ENCODE measurements at places on chromosomes 2 and 18.

- H3K27me3 ChIP-seq = no peaks in the 10 kb centered on the region
- no peaks in the 10 kb centered on the region for H3K4me1 ChIP-seq
- peaks cover 12% of the 10 kb centered on the region for H3K36me3 ChIP-seq
- H3K4me3 ChIP-seq = no peak overlapping the region
- H3K27ac ChIP-seq = no peak overlapping the region
These were observed 11.6 kb downstream of the ADCY3 start for GRCh38 chr2:24908461-24908901.

DNA sequence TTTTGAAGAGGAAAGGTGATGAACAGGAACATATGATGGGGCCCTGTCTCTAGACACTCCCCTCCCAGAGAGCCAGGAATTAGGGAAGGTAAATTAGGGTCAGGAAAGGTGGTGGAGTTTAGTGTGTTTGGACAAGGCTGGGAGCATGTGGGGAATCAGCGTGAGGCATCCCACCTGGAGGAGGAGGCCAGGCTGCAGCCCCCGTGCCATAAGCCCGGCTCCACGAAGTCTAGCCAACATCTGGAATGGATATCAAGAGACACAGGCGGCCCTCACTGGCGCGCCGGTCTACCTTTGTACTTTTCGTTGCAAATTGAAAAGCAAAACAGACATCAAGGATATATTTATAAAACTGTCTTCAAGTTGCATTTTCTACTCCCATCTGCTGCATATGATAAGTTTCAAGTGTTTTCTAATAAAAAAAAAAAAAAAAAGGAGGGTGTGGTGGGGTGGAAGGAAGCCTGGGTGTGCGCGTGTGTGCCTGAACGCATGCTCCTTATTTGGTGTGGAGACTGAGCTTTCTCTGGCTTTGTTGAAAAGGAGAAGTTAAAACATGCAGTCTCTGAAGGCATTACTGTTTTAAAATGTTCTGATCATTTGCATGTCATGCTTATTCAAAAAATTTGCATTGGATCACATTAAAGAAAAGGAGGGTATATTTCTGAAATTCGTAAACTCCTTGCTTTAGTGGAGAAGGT is 546.7 kb upstream of the ID2 start:
- peaks cover 2% of the 10 kb centered on the region for H3K4me1 ChIP-seq
- DNase-seq = no peak
- no peak overlapping the region for H3K4me3 ChIP-seq
- H3K36me3 ChIP-seq = no peaks in the 10 kb centered on the region

DNA sequence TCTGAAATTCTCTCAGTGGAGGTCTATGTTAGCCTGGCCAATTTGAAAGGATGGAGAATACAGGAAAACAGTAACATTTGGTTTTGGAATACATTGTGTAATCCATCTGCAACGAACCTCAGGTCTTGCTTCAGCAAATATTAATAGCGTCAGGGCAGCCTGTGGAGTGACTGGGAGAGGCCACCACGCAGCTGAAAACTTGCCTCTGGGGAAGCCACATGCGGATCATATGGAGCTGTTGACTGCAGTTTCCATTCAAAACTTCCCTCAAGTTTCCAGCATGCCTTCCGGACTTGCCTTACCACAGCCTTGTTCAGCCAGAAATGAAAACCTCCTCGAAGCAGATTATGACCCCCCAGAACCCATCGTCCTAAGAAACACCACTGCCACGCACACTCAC is 25.7 kb downstream of the BCL11A start:
- peaks cover 7% of the 10 kb centered on the region for H3K36me3 ChIP-seq
- no peak overlapping the region for H3K27ac ChIP-seq
- no peak for DNase-seq

DNA sequence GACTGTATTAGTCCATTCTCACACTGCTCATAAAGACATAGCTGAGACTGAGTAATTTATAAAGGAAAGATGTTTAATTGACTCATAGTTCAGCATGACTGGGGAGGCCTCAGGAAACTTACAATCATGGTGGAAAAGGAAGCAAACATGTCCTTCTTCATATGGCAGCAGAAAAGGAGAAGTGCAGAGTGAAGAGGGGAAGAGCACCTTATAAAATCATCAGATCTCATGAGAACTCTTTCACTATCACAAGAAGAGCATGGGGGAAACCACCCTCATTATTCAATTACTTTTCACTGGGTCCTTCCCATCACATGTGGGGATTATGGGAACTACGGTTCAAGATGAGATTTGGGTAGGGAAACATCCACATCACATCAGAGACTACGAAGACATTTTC is 43.0 kb upstream of the CAVIN2 start:
- no peaks in the 10 kb centered on the region for H3K27me3 ChIP-seq
- no peak overlapping the region for H3K27ac ChIP-seq
- DNase-seq = no peak
- no peaks in the 10 kb centered on the region for H3K4me1 ChIP-seq
- H3K4me3 ChIP-seq = no peak overlapping the region
